ENCODE measurements at places on chromosomes 4 and X. TPM values are rescaled to one million over a fixed set of nuclear protein-coding genes. Genes with fewer than 3 reads are reported as not detected.

GRCh38 chr4:15163284-15163645 lies 161.0 kb downstream of the CPEB2 start:
- no peak for DNase-seq

- DNase-seq: peak; percentile 37
Measured at GRCh38 chr4:69689599-69689998, 36.6 kb upstream of the UGT2A1 start.

DNA sequence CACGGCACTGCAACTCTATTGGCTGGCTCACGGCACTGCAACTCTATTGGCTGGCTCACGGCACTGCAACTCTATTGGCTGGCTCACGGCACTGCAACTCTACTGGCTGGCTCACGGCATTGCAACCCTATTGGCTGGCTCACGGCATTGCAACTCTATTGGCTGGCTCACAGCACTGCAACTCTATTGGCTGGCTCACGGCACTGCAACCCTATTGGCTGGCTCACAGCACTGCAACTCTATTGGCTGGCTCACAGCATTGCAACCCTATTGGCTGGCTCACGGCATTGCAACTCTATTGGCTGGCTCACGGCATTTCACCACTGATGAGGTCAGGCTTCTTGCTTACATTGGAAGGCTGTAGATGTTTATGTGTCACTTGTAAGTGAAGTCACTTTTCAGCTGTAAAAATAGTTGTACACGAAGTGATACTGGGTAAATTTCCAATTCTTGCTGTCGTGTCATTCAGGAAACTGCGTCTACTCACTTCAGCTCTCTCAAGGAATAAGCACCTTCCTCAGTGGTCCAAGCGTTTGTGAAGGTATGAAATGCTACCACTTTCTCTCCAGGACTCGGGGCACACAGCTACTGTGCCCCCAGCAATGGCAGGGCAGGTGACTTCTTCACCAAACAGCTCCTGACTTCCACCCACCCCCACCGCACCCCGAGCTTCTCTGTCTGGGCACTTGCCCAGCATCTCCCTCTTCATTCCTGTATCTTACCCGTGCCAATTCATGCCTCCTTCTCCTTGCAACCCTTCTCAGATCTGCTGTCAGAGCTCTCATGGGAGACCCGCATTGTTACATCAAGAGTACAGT lies 141.3 kb downstream of the AFAP1 start:
- DNase-seq: no peak

- no peak for DNase-seq
Measured at GRCh38 chr4:62952366-62952765, 1456.9 kb downstream of the TECRL start.

- no peak for DNase-seq
Measured at GRCh38 chr4:41509451-41509866, 28.5 kb upstream of the LIMCH1 start.

- DNase-seq: no peak
Measured at GRCh38 chr4:8010618-8011017, 71.0 kb upstream of the AFAP1 start.

- peak; percentile 85 for DNase-seq
Measured at GRCh38 chr4:76589402-76589801, 154.4 kb downstream of the SHROOM3 start.

- DNase-seq: no peak
Measured at GRCh38 chr4:88908003-88908402, 149.0 kb downstream of the FAM13A start.

DNA sequence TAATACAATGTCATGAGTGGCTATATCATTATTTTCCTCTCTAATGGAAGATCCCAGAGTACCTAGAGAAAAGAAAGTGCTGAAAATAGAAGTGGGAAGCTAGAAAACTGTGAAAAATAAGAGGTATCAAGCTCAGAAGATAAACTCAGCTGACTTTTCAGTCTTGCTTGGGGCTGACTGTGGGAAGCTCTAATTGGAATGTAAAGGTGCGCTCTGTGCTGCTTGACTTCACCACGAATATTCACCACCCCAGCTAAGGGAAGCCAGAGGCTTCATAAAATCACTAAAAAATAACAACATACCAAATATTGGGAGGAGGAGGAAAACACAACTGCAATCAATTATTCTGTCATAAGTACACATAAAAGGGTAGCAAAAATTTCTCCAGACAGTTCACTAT lies 25.1 kb downstream of the NDST3 start:
- no peak for DNase-seq

DNA sequence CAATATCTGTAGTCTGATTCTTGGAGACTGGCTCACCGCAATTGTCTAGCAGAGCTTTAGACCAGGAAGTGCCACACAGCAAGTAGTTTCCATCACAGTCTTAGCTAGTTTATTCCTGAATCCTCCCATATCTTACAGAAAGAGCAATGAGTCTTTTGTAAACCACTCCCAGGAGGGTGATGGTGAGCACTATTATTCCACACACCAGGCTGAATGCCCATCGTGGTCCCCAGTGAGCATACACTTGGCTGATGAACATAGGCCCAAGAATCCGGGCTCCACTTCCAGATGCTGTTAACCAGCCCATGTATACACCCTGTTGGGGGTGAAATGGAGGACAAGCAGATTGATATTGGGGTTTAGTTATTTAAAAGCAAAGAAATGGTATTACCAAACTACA lies 39.8 kb downstream of the PLK4 start:
- no peak for DNase-seq

DNA sequence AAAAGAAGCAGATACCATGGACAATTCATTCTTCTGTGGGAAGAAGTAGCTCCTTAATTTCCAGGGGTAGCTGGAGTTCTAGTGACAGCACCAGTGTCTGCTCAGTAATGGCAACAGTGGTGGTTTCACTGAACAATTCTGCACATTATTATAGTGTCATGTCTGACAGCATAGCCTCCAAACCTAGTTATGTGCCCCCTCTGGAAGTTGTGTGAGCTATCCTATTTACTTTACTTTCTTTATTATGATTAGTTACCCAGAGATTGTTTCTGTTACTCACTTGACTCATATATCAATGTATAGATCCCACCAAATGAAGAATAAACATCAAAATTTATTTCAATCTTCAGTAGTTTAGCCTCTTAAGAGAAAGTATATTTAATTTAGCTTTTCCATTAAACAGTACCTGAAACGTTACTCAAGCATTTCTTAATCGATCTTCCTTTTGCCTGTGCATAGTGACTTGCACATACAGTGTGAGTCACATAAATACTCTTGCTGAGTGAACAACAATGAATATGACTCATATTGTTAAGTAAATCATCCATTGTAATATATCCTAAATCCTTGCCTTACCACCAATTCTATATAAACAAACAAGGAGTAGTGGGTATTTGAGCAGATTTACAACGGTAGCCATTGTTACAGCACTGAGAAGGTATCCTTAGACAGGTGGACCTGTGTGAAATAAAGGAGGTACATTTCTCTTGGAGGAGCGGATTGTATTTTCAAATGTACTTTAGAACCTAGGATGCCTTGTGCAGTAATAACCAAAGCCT lies 534.7 kb downstream of the ANKRD50 start:
- no peak for DNase-seq

- no peak for DNase-seq
Measured at GRCh38 chr4:4810092-4810774, 49.2 kb upstream of the MSX1 start.

GRCh38 chrX:119655125-119655524 lies 37.8 kb downstream of the SEPTIN6 start:
- DNase-seq: no peak

DNA sequence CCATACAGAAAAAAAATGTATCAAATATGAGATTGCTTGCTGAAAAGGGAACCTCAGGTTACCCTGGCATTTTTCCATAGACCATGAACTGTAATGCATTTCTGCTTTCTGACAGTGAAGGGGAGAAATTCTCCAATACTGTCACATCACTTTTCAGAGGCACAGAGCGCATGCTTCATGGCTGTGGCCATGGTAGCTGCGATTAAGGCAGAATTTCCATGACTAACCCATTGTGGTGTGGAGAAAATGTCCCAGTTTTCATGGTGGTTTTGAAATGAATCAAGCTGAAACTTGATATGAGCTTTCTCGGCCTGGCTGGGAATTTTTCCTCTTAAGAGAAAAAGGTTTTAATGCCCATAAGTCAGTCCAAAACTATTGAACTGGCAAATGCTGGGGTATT lies 39.5 kb upstream of the MAP3K15 start:
- DNase-seq: no peak

- no peak for DNase-seq
Measured at GRCh38 chr4:19941434-19941833, 310.3 kb upstream of the SLIT2 start.

GRCh38 chrX:149069899-149070298 lies 435.2 kb downstream of the IDS start:
- no peak for DNase-seq

- DNase-seq: no peak
Measured at GRCh38 chrX:105738162-105738561, 84.2 kb upstream of the NRK start.

HTN3 gene
- total RNA-seq: not detected

PAGE2B gene
- total RNA-seq: not detected

DUX4 gene
- not detected for total RNA-seq

ELF4 gene
- 25.3 TPM for total RNA-seq

TRPC3 gene
- total RNA-seq: 0.91 TPM
